ENCODE measurements at places on chromosomes 1 and 21.
A peak's percentile ranks its signal among the peaks of the same experiment; 100 is the strongest.

- no peak for DNase-seq
Measured at GRCh38 chr1:172401477-172401876, 19.0 kb upstream of the C1orf105 start.

- no peak for DNase-seq
Measured at GRCh38 chr1:89598450-89599331, 34.2 kb upstream of the LRRC8C start.

DNA sequence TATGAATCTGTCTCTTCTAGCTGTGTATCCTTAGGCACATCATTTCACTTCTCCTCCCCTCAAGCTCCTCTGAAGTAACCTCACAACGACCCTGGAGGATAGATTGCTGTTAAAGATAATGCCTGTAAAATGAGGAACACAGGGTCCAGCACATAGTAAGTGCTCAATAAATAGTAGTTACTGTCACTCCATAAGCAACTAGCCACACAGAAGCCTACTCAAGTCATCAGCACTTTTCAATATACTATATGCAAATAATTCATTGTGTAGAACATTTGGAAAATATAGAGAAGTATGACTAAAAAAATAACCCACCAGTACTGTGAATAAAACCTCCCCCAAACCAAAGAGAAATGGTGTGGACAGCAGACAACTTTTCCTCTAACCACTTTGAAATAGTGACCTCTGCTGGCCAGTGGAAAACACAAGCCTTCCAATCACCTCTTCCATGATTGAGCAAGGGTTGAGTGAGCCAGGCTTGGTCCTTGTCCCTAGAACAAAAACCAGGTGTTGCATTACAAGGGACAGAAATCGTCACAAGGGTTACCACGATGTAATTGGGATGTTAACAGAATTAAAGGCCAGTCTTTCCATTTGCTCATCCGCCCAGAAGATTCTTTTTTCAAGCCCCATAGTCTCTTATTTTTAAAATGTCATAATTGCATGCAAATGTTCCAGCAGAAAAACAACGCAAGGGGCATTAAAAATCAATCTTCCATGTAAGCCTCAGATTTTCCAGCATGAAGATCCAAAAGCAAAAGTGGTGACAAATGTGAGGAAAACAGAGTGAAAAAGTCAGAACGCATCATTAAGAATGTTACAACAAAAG lies 15.7 kb upstream of the GLIS1 start:
- DNase-seq, result no peak

DNA sequence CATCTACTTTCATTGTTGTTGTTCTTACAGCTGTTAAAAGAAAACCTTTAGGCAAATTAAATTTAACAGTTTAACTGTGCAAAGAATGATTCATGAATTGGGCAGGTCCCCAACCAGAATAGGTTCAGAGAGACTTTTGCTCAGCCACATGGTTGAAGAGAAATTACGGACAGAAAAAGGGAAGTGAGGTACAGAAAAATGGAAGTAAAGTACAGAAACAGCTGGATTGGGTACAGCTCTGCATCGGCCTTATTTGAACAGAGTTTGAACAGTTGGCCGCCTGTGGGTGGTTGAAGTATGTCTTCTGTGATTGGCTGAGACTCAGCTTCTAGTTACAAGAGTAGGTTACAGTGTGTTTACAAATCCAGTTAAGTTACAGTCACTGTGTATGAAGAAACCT lies 210.1 kb downstream of the FGGY start:
- no peak for DNase-seq

- DNase-seq, result no peak
Measured at GRCh38 chr1:76928522-76928921, 61.2 kb downstream of the ST6GALNAC5 start.

DNA sequence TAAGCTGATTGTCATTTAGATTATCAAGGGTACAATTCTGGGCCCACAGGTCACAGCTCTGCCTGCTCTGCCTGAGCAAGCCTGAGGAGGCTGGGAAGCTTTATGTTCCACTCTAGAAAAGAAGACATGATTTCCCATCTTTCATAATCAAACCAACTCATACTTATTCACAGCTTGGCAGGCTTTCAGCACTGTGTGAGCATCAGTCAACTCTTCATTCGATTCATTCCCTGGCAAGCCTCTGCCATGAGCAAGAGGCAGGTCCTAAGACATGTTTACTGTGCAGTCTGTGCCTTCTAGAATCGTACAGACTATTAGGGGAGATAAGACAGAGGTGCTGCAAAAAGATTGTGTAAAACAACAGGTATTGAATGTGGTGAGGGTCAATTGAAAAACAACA lies 24.5 kb upstream of the KIRREL1 start:
- DNase-seq, result no peak

GRCh38 chr1:14332158-14332557 lies 266.3 kb upstream of the KAZN start:
- DNase-seq, result no peak

- no peak for DNase-seq
Measured at GRCh38 chr1:78577257-78578100, 42.8 kb upstream of the IFI44L start.

DNA sequence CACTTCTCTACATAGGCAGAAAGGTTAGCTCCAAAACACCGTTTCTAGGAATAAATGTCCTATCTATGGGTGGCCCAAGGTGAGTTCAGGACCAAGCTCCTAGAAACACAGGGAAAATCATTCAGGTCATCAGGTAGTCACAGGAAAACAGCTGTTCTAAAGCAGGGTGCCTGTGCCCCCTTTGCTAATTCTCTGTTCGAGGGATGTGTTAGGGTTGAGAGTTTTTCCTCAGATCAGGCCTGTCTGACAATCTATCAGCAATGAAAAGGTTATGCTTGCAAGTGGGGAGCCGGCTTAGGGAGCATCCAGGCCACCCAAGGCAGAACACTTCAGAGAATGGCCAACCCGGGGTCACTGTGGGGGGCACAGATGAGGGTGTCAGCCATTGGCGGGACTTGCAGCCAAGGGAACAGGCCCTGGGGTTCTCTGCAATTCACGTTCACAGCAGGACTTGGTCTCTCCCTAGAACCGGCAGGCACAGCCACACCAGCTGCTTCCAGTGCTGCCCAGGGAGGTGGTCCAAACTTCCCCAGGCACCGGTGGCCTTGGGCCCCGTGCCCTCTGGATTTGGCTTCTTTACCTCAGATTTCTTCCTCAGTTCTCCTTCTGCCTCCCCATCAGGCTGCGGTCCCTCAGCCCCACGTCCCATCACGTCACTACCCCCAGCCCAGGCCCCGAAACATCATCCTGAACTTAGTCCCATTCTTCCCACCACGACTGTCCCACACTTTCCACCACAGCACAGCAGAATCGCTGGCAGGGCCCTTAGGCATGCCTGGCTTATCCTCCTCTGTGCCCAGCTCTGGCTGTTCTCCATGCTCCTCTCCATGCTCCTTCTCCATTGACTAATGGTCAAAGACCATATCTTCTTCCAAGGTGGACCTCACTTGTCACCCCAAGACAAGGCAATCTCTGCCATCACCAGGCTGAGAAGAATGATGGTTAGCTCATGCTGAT lies 11.0 kb downstream of the CD2 start:
- no peak for DNase-seq

GRCh38 chr1:194024659-194025058 lies 838.2 kb upstream of the B3GALT2 start:
- DNase-seq, result no peak

- no peak for DNase-seq
Measured at GRCh38 chr1:95893921-95894320, 659.9 kb downstream of the RWDD3 start.

DNA sequence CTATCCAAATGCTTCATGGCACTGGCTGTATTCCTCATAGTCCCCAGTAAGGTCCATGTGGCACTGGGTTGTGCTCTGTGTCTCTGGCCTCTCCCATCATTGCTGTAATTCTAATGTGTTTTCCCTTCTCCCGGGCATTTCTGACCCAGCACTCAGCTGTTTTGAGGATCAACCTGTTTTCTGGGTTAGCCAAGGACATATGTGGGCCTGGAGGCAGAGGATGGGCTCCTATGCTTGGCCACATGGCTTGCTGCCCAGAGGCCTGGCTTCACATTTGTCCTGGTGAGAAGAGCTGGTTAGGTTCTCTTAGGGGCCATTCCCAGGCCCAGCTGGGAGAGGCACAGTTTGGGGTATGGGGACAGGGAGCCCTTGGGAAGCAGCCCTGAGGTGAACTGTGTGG lies 103.1 kb downstream of the FAM78B start:
- no peak for DNase-seq

DNA sequence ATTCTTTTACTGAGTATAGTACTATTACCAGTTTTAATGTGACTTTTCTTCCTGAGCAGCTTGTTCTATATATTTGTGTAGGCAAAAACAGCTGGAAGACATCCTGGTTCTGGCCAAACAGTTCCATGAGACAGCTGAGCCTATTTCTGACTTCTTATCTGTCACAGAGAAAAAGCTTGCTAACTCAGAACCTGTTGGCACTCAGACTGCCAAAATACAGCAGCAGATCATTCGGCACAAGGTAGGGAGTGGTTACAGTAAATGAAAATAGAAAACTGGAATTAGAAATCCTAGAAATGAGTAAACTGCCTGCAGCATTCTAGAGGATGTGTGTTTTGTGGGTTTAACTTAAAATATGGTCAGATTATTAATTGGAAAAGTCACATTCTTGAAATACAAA lies 64.1 kb upstream of the BMP8A start:
- DNase-seq, result no peak

- no peak for DNase-seq
Measured at GRCh38 chr1:162627662-162628296, 4.5 kb upstream of the DDR2 start.

GRCh38 chr1:182237329-182237728 lies 154.3 kb downstream of the GLUL start:
- no peak for DNase-seq

- no peak for DNase-seq
Measured at GRCh38 chr1:228986093-228986904, 251.0 kb downstream of the RHOU start.

DNA sequence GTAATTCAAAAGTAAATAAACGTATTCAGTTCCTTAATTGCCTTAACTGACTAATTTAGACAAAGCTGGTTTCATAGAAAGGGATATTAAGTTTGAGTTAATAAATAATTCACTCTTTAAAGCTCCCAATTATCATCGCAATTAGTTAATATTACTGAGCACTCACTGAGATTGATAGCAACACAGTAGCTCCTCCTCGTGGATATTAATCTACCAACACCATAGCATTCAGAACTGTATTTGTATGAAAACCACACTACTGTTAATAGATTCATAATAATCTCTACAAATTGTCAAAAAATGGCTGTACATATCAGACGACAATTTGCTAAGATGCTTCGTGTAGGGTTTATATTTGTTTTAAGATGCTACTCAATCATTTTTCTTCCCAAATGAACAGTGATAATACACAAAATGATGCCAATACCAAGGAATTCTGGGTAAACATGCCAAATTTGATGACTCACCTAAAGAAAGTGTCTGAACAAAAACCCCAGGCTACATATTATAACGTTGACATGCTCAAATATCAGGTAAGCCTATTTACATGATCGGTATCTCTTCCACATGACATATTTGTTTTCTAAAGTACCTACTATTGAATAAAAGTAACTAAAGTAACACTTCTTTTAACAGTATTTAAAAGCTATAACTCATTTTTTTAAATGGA lies 18.8 kb upstream of the DYNLT5 start:
- DNase-seq, result no peak

DNA sequence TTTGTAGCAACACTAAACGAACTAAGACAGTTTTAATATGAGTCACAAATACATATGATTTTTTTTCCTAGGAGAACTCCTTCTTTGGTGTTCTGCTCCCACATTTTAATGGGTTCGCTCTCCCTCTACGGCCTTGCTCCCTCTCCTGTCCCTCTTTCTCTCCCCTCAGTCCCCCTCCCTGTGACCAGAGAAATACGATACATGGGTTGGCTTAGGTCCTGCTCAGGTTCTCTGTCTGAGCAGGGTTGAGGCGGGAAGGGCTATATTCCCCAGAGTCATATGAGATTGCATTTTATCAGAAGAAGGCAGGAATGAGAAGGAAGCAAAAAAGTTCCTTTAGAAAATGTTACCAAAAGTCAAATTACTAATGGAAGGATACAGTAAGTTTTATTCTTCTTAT lies 44.6 kb downstream of the UBE2U start:
- no peak for DNase-seq

DNA sequence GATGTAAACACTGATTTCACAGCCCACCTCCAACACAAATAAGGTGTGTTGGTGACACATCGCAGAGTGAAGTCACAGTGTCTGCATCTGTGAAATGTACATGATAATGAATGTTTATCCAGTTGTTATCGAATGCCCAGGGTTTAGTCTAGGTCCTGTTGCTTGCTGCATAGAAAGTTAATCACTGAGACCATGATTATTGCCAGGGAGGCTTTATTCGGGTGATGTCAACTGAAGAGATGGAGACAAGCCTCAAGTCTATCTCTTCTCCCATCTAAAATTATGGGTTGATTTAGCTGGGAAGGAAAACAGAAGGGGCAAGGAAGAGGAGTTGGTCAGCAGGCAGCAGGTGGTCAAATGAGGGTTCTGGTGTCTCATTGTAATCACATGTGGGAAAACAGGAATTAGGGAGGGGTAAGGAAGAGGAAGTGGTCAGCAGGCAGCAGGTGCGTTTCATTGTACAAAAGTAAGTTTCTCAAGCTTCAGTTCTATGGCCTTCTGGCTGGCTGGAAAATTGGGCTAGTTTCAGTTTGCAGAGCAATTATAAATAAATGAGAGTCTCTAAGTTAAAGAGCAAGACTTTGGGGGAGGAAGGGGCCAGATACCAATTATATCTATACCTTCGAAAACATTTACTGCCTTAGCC lies 146.3 kb upstream of the DNAH14 start:
- DNase-seq, result no peak

GRCh38 chr1:25534410-25534788 lies 9.0 kb upstream of the LDLRAP1 start:
- no peak for DNase-seq

- DNase-seq, result no peak
Measured at GRCh38 chr1:92851729-92852128, 19.9 kb downstream of the RPL5 start.

- no peak for DNase-seq
Measured at GRCh38 chr1:200384818-200385390, 24.9 kb downstream of the ZNF281 start.

DNA sequence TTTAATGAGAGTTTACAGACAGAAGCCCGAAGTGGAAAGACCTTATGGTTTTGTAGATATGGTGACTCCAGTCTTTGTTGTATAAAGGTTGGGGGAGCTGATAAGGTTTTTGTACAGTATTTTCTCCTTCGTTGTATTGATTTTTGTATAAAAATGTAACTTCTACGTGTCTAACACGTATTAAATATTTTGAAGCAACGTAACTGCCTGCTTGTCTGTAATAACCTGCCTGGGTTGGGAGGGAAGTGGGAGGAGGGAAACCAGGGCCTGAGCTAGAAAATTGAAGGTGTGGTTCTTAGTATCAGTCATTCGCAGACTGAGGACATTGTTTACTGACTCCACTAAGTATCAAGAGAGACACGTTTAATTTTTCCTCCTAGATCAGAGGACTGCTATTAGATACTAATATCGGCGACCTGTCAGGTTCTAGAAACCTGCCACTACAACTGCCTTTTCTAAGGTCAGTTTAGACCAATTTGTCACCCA lies 2.2 kb downstream of the IER5 start:
- peak; percentile 24 for DNase-seq

Measured in activated CD4-positive, alpha-beta T cell treated with anti-CD3 and anti-CD28 coated beads, Interleukin-2, amount 50 U/mL, for 4 hours (primary cell).